ENCODE measurements at places on chromosomes 12 and 14.

DNA sequence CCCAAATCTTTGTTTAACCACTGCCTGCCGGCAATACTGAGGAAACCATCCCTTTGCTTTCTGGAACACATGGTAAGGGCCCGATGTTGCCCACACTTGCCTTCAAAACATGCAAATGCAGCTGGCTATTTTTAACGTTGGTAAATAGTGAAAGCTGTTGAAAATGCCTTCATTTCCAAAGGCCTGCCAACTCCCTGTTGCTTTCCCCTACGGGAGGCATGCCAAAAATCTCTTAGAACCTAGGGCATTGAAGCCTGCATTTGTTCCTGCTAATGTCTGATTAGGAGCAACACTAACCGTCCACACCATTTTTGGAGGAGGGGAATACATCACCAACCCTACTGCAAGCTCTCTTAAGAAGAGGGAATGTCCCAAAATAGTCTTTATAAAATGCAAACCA is 152.6 kb upstream of the NOS1 start:
- DNase-seq: no peak

GRCh38 chr12:31516702-31517101 is 74.2 kb downstream of the DENND5B start:
- DNase-seq: no peak

DNA sequence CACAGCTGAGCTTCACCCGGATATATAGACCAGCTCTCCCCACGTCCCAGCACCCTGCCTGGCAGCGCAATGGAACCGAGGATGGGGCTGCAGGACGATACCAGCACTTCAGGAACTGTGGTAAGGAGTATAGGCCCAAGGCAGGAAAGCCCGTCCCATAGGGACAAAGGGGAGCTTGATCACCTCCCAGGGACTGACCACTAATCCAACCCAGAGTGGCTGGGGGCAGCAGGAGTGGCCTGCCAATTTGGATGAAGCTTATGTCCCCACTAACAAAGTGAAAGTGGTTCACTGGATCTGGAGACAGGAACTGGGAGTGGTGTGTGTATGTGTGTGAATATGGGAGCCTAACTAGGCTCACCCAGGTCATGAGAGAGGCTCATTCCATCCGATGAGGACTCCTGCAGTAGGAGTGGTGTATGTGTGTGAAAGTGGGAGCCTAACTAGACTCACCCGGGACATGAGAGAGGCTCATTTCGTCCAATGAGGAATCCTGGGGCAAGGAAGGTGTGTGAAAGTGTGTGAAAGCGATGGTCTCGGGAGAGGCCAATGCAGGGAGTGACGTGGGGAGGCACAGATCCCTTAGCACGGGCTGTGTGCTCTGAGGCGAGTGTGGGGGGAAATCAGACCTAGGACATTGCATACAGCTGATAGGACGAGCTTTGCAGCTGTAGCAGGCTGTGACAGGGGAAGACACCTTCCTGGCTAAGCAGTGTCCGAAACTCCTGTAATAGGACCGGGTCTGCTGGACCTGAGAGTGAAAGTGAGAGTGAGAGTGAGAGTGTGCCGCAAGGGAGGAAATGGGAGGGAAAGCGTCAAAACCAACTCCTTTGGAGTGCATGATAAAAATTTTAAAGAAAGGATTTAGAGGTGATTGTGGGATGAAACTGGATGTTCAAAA is 25.7 kb downstream of the KLRK1 start:
- DNase-seq: no peak

- DNase-seq: no peak
Observed at GRCh38 chr12:6955108-6956020, 4.2 kb downstream of the PTPN6 start.

DNA sequence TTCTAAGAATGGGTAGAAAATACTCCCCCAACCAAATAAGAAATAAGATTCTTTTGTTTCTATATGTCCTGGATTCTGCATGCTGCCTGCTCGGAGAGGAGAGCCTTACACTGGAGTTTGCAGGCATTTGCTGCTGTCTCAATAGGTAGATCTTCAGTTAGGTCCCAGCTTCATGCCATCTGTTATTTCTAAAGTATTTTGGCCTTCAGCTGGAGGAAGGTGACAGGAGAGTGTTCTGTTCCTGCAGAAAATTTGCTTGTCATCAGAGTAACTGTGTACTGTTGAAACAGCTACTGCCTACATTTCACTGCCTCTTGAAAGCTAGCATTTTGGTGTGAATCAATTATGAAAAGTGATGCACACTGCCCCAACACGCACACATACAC is 966.9 kb downstream of the NRXN3 start:
- no peak for DNase-seq

GRCh38 chr14:37695866-37696265 is 100.4 kb downstream of the TTC6 start:
- DNase-seq: no peak

- peak; percentile 8 for DNase-seq
Observed at GRCh38 chr14:25400607-25401206, 350.8 kb upstream of the STXBP6 start.

DNA sequence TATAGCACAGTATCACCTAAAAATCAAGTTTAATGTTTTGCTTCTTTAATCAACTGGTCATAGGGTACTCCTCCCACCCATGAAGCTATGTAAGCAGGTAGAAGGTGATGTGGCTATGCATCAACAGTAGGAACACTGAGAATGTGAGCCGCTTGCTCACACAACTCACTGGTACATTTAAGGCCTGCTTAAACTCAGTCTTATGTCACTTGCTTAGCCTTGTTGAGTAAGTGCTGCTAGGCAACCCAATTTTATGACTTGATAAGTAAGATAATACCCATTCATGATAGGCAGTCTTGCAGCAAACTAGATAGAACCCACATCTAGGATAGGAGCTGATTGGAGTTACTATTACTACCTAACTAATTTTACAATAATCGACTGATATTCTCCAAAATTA is 70.0 kb upstream of the BMP4 start:
- DNase-seq: no peak

GRCh38 chr12:124125203-124125871 is 152.3 kb downstream of the ZNF664 start:
- no peak for DNase-seq

DNA sequence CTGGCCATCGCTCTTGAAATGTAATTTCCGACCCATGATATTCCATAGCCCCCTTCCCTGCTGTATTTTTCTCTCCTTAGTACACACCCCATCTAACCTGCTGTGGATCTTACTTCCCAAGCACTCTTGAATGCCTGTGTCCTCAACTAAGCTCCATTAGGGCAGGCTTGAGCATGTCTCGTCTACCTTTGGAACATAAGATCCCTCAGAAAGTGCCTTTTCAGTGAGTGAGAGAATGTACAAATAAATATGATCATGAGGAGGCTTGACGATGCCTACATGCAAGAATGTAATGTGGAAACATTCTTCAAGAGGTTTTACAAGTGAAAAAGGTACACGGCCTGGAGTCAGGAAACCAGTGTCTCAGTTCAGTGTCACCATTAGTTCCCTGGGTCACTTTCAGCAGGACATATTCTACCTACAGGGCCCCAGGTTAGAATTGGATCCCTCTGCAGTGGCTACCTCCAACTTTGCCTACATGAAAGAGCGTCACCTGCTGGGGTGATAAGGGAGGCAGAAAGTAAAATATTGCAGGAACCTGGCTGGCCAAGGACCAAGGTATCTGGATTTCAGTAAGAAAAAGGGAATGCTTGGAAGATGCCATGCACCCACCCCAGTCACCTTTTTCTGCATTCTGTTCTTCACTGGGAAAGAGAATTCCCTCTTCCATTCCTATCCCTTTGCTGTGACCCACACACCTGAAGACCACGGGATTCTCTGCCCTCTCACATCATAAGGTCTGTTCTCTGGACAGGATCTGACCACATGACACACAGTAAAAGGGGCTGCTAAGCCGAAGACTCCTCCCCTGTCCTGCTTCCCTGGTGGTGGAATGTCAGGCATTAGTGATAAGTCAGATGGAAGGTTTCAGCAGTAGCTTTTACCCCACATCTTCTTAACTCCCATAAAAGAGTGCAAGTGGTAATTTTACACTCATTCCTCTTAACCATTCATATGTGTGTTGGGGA is 24.6 kb upstream of the SERPINA1 start:
- no peak for DNase-seq

GRCh38 chr14:76375484-76375883 is 453 bp upstream of the ESRRB start:
- DNase-seq: no peak

DNA sequence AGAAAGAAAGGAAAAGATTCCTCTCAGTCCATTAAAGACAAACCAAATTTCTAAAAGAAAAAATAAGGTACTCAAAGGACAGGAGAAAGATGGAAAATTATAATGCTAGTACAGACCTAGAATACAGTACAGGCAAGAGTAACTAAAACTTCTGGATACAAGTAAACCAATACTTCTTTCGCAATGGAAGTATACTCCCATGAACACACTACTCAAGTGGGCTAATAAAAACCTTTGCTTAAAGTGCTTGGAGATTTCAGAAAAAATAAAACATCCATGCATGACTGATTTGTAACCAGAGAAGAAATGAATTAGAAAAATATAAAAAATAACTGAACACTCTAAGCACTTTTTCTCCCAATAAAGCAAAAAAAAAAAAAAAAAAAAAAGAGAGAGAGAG is 3.5 kb downstream of the ZBTB25 start:
- DNase-seq: no peak

GRCh38 chr14:70782361-70782760 is 27.0 kb downstream of the MAP3K9 start:
- no peak for DNase-seq

GRCh38 chr12:6461401-6462233 is 8.9 kb downstream of the VAMP1 start:
- peak; percentile 76 for DNase-seq

- no peak for DNase-seq
Observed at GRCh38 chr12:15851919-15852318, 30.3 kb upstream of the STRAP start.

DNA sequence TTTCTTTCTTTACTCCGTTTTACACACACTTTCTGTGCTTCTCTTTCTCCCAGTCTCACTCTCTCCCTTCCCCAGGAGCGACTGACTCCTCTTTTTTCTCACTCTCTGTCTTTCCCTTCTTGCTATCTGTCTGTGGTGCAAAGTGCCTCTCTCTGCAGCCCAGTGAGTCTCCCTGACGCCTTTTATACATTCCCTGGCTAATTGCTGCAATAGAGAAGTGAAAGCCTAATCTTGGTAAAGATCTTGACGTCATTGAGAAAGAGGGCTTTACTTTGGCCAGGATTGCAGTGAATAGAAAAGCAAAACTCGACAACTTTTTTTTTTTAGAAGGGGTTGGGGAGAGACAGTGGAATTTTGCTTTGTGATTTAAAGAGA is 706 bp upstream of the DIO2 start:
- no peak for DNase-seq

GRCh38 chr14:58730792-58731464 is 93.2 kb downstream of the DACT1 start:
- no peak for DNase-seq

- DNase-seq: no peak
Observed at GRCh38 chr12:113416091-113416754, 6.0 kb upstream of the SDSL start.

GRCh38 chr14:51917193-51917592 is 56.8 kb downstream of the GNG2 start:
- no peak for DNase-seq
